ENCODE measurements at places on chromosomes 7 and 10.

DNA sequence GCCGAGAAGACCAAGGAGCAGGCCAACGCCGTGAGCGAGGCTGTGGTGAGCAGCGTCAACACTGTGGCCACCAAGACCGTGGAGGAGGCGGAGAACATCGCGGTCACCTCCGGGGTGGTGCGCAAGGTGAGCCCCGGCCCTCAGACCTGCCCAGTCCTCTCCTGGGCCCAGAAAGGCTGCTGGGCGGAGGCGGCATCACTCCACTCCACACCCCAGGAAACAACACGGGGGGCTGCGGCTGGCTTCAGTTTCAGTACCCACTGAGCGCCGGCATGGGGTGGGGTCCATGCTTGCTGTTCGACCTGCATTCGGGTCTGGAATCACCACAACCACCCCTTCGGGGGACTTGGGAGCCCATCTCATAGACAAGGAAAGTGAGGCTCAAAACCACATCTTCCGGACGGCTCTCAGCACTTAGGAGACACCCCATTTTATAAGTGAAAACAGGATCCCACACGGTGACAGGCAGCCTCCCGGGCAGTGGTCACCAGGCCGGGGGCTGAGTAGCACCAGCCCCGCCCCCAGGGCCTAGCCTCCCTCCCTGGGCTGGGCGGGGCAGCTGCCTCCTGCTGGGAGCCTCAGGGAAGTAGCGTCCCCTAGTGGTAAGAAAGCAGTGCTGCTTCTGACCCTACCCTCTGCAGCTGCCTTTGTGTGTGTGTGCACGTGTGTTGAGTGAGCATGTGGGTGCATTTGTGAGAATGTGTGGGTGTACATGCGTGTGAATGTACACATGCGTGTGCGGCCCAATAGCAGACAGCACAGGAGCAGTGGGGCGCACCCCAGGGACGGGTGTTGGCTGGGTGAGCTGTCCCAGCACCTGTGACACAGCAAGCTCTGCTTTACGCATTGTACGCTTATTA, 1.8 kb downstream of the SNCG start:
- DNase-seq = no peak

- no peak for DNase-seq
Observed at GRCh38 chr10:49361735-49362568, 33.9 kb downstream of the DRGX start.

GRCh38 chr7:135792866-135793265, 44.3 kb upstream of the FAM180A start:
- no peak for DNase-seq

GRCh38 chr10:44010873-44011602, 362.4 kb upstream of the ZNF32 start:
- peak; percentile 21 for DNase-seq

DNA sequence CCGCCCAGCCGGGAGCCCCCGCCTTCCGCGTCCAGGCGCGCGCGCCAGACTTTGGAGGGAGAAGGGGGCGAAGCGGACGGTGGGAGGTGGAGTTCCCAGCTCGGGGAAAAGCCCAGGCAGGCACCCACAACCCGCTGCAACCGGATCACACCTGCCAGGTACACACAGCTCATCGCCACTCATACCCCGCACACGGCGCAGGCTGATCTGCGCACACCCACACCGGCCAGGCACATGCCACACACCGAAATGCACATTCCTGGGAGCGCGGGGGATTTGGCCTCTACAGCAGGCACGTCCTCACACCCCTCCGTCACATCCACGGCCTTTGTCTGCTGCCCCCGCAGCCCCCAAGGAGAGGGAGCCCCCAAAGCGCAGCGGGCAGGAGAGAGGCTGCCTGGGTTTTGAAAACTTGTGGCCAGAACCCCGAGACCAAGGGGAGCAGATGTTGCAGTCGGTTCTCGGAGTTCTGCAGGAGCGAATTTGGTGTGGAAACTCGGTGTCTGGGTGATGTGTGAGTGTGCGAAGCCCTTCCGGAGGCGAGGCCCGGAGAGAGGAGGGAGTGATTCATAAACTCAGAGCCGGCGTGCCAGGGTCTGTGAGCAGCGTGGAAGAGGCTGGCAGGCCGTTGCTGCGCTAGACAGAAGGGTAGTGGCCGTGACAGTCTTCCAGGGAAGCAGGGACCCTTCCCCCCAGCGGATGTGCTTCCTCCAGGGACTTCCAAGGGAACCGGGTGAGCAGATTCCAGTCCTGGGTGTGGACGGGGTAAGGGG, 734 bp downstream of the CHST3 start:
- DNase-seq = no peak

GRCh38 chr10:97574374-97575126, 2.0 kb downstream of the ANKRD2 start:
- no peak for DNase-seq

- no peak for DNase-seq
Observed at GRCh38 chr7:84913731-84914130, 273.1 kb downstream of the SEMA3D start.

DNA sequence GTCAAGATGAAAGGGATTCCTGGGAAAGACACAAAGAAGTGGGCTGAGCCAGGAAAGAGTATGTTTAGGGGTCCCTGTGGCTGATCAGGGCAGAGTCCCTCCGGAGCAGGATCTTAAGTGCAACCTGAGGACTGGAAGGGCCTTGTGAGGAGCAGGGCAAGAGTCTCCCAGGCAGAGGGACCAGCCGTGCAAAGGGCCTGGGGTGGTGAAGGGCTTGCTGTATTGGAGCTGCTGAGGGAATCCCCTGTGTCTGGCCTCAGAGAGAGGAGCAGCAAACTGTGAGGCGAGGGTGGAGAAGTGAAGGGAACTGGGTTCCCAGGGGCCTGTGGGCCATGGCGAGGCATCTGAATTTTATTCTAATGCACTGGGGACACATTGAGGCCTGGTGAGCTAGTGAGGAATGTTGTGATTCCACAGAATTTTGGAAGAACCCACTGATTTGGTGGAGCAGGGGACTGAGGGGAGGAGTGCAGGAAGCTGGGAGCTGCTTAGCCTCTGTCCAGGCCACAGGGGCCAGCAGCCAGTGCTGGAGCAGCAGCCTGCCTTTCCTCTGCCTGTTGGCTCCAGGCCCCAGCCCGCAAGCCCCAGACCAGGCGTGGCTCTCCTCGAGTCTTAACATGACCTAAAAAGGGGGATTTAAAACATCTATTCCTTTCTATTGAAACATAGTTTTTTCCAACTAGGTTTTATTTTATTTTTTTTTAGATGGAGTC, 138.4 kb upstream of the IGFBP3 start:
- no peak for DNase-seq

DNA sequence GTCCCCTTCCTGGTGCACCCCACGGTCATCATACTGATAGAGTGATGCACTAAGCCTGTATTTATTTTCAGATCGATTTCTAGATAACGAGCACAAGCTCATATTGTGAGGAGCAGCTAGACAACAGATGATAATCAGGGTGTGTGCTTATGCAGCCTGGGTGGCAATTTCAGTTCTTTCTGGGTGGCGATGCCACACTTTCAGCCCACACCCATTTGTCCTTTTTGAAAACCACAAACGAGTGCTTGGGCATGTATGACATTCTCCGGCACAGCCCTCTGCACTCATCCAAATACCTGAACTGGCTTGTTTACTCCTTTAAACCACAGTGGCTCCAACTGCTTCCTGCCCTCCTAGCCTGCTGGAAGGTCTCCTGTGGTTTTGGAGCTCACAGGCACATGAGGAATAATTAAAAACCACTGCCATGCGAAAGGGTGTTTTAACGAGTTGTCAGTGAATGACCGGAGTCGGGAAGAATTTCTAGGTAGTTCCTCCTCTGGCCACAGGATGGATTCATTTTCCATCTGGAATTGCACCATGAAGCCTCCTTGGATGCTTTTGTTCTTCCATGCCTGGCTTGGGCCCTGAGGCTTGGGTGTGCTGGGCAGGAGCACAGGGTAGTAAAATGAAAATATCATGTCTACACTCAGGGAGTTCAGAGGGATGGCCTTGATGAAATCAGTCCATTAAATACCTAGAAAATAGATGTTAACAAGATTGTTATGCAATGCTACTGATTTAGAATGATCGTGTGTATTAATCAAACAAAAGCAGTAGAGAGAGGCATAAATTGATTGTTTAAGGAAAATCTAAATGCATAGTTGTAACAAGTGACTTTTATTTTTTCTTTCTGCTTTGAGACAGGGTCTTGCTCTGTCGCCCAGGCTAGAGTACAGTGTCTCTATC, 52.4 kb upstream of the ITGB1 start:
- peak; percentile 88 for DNase-seq

- no peak for DNase-seq
Observed at GRCh38 chr10:31100662-31101061, 69.0 kb upstream of the ZNF438 start.

GRCh38 chr7:157514306-157514705, 177.5 kb downstream of the DNAJB6 start:
- DNase-seq = no peak

DNA sequence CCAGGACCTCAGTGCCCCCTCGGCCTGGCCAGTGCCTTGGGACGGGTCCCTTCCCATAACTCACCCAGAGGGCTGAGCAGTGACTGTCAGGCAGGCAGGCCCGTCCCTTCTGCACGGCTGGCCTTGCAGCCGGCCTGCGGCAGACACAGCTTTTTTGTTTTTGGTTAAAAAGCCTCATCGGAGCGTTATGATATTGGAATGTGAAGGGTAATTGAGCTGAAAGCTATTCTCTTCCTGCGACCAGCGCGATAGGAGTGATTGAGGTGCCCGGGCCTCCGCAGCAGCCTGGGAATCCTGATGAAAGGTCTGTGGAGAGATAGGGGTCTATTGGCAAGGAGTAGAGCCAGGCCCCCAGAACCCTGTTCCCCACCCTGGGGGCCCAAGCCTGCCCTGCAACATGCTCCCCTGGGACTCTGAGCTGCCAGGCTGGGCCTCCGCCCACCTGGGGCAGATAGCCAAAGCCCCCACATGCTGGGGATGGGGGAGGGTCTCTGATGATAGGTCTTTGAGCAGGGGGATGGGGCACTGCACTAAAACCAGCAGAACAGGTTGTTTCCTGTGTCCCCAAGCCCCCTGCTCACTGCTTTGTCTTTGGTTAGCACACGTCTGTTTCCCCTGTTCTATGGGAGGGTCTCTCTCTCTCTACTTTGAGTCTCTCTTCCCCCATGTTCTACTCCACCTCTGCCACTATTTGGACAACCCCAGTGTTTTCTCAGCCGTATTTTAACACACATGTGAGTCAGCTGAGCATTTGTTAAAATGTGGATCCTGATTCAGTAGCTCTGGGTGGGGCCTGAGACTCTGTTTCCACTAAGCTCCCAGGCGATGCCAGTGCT, 131.9 kb downstream of the CDH23 start:
- no peak for DNase-seq

GRCh38 chr10:52771534-52772445, 794 bp downstream of the MBL2 start:
- no peak for DNase-seq

DNA sequence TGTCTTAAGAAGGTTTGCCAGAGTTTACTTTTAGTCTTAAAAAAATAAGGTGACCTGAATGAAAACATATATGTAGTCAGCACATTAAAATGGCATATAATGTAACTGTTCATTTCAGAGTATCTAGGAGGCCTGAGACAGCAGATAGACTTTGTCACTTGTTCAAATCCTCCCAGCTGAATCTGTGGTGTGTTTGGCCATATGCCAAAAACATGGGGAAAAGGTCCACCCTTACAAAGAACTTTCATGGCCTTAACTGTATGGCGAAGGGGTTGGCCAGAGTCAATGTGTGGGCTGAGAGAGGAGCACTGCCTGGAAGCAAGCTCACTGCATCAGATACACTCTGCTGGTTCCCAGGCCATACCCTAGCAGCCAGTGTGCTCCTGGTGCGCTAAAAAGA, 113.7 kb downstream of the ALOX5 start:
- no peak for DNase-seq

- DNase-seq = no peak
Observed at GRCh38 chr10:77458986-77459590, 178.5 kb downstream of the KCNMA1 start.

GRCh38 chr7:65269150-65269856, 104.4 kb upstream of the ZNF92 start:
- DNase-seq = peak; percentile 66

- DNase-seq = no peak
Observed at GRCh38 chr7:2175091-2175490, 57.7 kb downstream of the MAD1L1 start.

DNA sequence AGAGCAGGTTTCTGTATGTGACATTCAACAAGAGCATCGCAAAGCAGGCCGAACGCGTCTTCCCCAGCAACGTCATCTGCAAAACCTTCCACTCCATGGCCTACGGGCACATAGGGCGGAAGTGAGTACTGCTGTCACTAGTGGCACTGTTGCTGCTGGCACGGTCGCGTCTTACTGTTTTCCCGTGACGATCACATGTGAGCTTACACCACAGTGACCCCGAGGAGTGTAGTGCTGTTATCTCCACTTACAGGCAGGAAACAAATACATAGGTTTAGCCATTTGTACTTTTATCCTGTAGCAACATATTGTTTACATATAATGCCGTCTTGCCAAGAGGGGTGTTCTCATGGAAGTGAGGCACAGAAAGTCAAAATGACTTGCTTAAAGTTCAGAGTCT, 25.4 kb downstream of the FBH1 start:
- no peak for DNase-seq

DNA sequence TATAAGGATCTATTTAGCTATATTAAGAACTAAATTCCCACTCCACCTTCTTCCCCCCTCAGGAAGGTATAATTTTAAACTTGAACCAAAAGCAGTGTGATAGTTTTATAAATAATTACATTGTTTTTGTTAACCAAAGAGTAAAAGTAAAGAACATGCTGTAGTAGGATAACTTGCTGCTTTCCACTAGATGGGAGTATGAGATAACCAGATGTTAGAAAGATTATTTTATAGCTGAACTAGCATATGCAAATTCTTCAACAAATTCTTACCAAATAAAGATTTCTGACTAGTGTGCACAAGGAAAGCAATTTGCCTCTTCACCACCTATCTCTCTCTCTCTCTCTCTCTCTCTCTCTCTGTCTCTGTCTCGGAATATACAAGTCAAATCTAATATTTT, 31.8 kb downstream of the TES start:
- DNase-seq = no peak

- peak; percentile 89 for DNase-seq
Observed at GRCh38 chr7:106216517-106216922, 68.3 kb downstream of the NAMPT start.

DNA sequence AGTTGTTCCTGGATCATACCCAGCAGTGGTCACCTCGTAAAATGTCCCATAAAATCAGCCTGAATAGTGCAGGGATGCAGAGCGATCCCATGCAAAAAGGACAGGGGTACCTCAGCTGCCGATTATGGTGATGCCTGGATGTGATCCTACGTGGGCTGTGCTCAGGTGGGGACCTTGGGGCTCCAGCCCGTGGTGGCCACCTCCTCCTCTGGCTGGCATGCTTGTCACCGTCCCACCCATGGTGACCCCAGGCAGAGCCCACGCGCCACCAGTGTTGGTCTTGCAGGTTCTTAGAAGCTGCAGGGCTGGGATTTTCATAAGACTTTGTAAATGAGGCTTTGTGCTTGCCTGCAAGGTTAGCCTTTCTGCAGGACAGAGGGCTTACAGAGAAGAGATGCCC, 97.2 kb downstream of the GLRX3 start:
- no peak for DNase-seq
